ENCODE measurements at places on chromosomes 1 and 21. TPM values are rescaled to one million over a fixed set of nuclear protein-coding genes. Genes with fewer than 3 reads are reported as not detected.
A peak's percentile ranks its signal among the peaks of the same experiment; 100 is the strongest.

DNA sequence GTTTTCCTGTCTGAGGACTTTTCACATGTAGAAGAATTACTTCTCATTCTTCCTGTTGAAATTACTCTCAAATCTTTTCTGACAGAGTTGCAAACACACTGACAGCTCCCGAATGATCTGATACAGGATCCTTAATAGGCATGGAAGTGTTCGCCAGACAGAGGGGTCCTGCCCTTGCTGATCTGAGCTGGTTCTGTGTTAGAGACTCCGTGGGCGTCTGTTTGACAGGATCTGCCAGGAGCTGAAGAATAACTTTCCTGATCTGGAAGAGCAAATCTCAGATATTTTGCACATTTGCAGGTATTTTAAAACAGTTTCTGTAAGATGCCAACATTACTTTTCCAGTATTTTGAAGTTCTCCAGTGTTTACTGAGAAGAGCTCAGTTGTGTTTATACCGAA lies 202.3 kb downstream of the DYRK1A start:
- no peaks in the 10 kb centered on the region for H3K27me3 ChIP-seq
- H3K27ac ChIP-seq: no peak overlapping the region
- DNase-seq: no peak
- H3K4me1 ChIP-seq: no peaks in the 10 kb centered on the region
- H3K36me3 ChIP-seq: no peaks in the 10 kb centered on the region

- peak overlapping the region; percentile 32 for H3K27ac ChIP-seq
- DNase-seq: peak; percentile 96
- no peaks in the 10 kb centered on the region for H3K36me3 ChIP-seq
Measured at GRCh38 chr21:45439161-45439872, 34.4 kb downstream of the COL18A1 start.

DNA sequence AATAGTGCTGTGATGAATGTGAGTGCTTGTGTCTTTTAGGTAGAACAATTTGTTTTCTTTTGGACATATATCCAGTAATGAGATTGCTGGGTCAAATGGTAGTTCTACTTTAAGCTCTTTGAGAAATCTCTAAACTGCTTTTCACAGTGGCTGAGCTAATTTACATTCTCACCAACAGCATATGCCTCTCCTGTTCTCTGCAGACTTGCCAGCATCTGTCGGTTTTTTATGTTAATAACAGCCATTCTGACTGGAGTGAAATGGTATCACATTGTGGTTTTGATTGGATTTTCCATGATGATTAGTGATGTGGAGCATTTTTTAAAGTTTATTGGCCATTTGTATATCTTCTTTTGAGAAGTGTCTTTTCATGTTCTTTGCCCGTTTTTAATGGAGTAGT lies 647.3 kb upstream of the ADAMTS5 start:
- H3K27ac ChIP-seq: no peak overlapping the region
- H3K27me3 ChIP-seq: no peaks in the 10 kb centered on the region
- DNase-seq: no peak

- no peak for DNase-seq
- no peak overlapping the region for H3K4me3 ChIP-seq
- no peaks in the 10 kb centered on the region for H3K4me1 ChIP-seq
- H3K36me3 ChIP-seq: no peaks in the 10 kb centered on the region
- H3K27me3 ChIP-seq: no peaks in the 10 kb centered on the region
Measured at GRCh38 chr1:20386323-20387081, 95.8 kb downstream of the VWA5B1 start.

- H3K4me1 ChIP-seq: no peaks in the 10 kb centered on the region
- H3K4me3 ChIP-seq: no peak overlapping the region
Measured at GRCh38 chr1:7583291-7584096, 187.6 kb upstream of the VAMP3 start.

- H3K4me3 ChIP-seq: no peak overlapping the region
- no peak overlapping the region for H3K27ac ChIP-seq
- no peaks in the 10 kb centered on the region for H3K36me3 ChIP-seq
- no peaks in the 10 kb centered on the region for H3K4me1 ChIP-seq
- no peaks in the 10 kb centered on the region for H3K27me3 ChIP-seq
Measured at GRCh38 chr1:56278061-56278460, 301.3 kb downstream of the PLPP3 start.

DNA sequence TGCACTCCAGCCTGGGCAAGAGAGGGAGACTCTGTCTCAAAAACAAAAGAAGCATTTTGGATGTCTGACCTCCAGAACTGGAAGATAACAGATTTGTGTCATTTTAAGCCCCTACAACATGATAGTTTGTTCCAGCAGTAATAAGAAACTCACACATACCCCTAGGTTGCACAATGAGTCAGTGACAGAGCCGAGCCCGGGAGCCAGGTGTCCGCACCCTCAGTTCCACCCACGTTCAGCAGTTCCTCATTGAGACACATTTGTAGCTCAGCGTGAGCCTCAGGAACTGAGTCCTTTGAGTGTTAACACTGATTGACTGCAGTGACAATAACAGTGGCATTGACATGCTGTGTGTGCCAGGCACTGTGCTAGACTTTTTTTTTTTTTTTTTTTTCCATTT lies 19.8 kb downstream of the LRRC38 start:
- H3K36me3 ChIP-seq: no peaks in the 10 kb centered on the region
- H3K4me3 ChIP-seq: no peak overlapping the region
- H3K27ac ChIP-seq: no peak overlapping the region
- no peaks in the 10 kb centered on the region for H3K4me1 ChIP-seq
- no peaks in the 10 kb centered on the region for H3K27me3 ChIP-seq

- H3K27ac ChIP-seq: no peak overlapping the region
- DNase-seq: peak; percentile 84
- no peaks in the 10 kb centered on the region for H3K36me3 ChIP-seq
- H3K4me3 ChIP-seq: no peak overlapping the region
- H3K27me3 ChIP-seq: no peaks in the 10 kb centered on the region
Measured at GRCh38 chr1:207848234-207848633, 62.7 kb downstream of the CD34 start.

DNA sequence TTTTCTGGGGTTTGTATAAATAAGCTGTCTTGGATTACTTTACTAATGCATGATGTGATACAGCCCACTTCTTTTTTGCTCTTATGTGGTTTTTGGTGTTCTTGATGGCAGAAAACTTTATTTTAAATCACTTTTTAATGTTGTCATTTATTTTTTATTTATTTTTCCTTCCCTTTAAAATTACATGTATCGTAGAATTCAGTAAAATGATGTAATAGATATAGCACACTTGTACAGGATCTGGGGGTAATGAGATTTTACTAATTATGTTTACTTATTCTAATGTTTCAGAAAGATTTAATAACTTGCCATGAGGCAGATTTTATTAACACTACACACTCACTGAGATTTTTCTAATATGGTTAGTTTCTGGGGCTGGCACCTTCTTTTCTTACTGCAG lies 701 bp upstream of the B3GALT2 start:
- H3K4me1 ChIP-seq: peaks cover 2% of the 10 kb centered on the region
- no peaks in the 10 kb centered on the region for H3K36me3 ChIP-seq
- no peak overlapping the region for H3K4me3 ChIP-seq
- no peak overlapping the region for H3K27ac ChIP-seq

DNA sequence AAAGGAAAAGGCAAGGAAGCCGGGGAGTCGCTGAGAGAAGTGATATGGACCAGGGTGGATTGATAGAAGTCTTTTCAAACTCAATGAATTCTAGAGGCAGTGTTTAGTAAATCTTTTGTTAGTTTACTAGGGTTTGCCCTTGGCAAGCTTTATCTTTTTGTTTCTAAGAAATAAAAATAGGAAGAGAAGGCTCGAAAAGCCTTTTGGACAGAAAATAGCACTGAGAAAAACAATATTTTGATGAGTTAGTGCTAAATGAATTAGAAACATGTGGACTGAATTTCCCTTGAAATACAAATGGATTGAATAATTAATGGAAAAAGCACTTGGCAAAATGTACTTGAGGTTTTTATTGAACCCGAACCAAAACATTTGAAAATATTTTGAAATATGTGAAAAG lies 121.8 kb upstream of the SPAG17 start:
- no peaks in the 10 kb centered on the region for H3K36me3 ChIP-seq
- no peak overlapping the region for H3K27ac ChIP-seq
- H3K4me3 ChIP-seq: no peak overlapping the region
- no peaks in the 10 kb centered on the region for H3K4me1 ChIP-seq
- no peak for DNase-seq

- peaks cover 2% of the 10 kb centered on the region for H3K36me3 ChIP-seq
- no peak for DNase-seq
- H3K4me3 ChIP-seq: no peak overlapping the region
- no peaks in the 10 kb centered on the region for H3K27me3 ChIP-seq
- no peak overlapping the region for H3K27ac ChIP-seq
Measured at GRCh38 chr1:54221867-54222484, 22.0 kb downstream of the MRPL37 start.

DNA sequence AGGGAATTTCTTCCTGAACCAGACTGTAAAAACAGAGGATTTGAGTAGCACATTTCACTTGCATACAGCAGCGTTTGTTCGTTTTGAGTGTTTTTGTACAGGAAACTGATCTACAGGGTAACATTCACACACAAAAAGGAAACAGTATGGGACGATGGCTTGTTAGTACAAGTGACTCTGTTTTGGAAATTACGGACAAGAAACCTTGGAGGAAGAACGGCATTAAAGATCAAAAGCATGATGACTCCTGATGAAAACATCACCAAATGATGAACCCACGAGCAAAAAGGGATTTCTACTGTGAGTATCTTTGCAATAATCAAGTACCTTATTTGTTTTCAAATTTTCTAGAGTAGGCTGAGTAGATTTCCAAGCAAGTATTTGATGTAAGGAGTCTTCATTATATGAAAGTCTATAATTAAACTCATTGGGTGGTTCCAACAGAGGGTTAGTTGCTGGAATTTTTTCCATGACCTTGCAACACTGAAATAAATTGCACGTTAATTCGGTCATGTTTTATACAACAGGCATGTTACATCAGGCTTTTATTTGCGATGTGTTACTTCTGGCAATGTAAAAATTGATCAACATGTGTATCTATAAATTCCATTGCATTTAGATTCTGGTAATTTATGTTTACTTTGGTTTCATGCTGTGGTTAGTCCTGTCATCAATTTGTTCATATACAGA lies 76.7 kb upstream of the KCNK2 start:
- H3K4me3 ChIP-seq: no peak overlapping the region
- DNase-seq: no peak
- no peaks in the 10 kb centered on the region for H3K27me3 ChIP-seq
- H3K27ac ChIP-seq: no peak overlapping the region
- H3K4me1 ChIP-seq: no peaks in the 10 kb centered on the region
- no peaks in the 10 kb centered on the region for H3K36me3 ChIP-seq

GRCh38 chr1:154386643-154387352 lies 18.3 kb upstream of the IL6R start:
- no peak overlapping the region for H3K4me3 ChIP-seq
- H3K4me1 ChIP-seq: no peaks in the 10 kb centered on the region
- DNase-seq: peak; percentile 66

DNA sequence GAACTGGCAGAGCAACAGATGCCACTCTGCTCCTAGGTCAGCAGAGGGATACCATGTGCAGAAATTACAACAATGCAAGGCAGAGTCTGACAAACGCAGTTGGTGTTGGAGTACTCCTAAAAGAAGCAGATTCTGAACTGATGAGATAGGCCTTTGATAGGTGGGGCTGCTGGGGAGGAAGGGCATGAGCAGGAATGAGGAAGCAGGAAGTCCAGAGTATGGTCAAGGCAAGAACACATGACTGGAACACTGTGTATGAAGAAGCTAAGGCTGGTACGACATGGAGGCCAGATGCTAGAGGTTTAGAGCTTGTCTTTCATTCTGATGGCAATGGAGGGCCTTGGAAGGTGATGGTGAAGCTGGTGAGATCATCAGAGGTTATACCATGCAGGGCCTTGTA lies 11.5 kb upstream of the THRAP3 start:
- H3K27ac ChIP-seq: no peak overlapping the region
- no peak for DNase-seq
- H3K4me1 ChIP-seq: no peaks in the 10 kb centered on the region
- H3K4me3 ChIP-seq: no peak overlapping the region
- no peaks in the 10 kb centered on the region for H3K27me3 ChIP-seq

- H3K4me1 ChIP-seq: no peaks in the 10 kb centered on the region
- no peak overlapping the region for H3K27ac ChIP-seq
- H3K27me3 ChIP-seq: no peaks in the 10 kb centered on the region
- peak; percentile 89 for DNase-seq
Measured at GRCh38 chr1:9275567-9276034, 17.1 kb upstream of the SPSB1 start.

- no peaks in the 10 kb centered on the region for H3K4me1 ChIP-seq
- no peak for DNase-seq
- H3K27me3 ChIP-seq: no peaks in the 10 kb centered on the region
- no peak overlapping the region for H3K27ac ChIP-seq
Measured at GRCh38 chr1:143698016-143698415, 273.8 kb downstream of the FAM72C start.

DNA sequence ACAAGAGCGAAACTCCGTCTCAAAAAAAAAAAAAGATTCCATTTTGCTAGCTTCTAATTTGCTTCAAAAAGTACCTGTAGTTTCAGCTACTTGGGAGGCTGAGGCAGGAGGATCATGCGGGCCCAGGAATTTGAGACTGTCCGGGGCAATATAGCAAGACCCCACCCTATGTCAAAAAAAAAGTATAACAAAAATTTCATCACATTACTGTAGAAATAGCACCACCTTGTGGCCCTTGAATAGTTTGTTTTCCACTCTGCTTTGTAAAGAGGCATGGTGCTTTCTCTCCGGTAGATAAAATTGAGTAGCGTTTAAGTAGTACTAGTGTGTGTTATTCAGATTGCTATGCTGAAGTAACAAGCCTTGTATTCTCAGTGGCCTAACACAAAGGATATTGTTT lies 18.2 kb upstream of the MSTO1 start:
- no peaks in the 10 kb centered on the region for H3K36me3 ChIP-seq
- no peaks in the 10 kb centered on the region for H3K27me3 ChIP-seq
- no peaks in the 10 kb centered on the region for H3K4me1 ChIP-seq
- no peak overlapping the region for H3K4me3 ChIP-seq
- DNase-seq: no peak

GRCh38 chr1:29756085-29756484 lies 519.8 kb downstream of the PTPRU start:
- H3K36me3 ChIP-seq: no peaks in the 10 kb centered on the region
- H3K4me1 ChIP-seq: no peaks in the 10 kb centered on the region
- no peaks in the 10 kb centered on the region for H3K27me3 ChIP-seq
- no peak overlapping the region for H3K27ac ChIP-seq

CA6 gene
- not detected for total RNA-seq

DNAJC6 gene
- total RNA-seq: 2.3 TPM

PDZK1 gene
- total RNA-seq: 0.48 TPM

GNG4 gene
- 0.55 TPM for total RNA-seq

GBP1 gene
- 62.6 TPM for total RNA-seq

SPRR4 gene
- not detected for total RNA-seq

RHBG gene
- total RNA-seq: not detected

OR2T33 gene
- total RNA-seq: not detected

DEPDC1 gene
- total RNA-seq: not detected

ATP1A4 gene
- not detected for total RNA-seq

OR6P1 gene
- not detected for total RNA-seq

GABPA gene
- 20.3 TPM for total RNA-seq
